Ecto neural progenitor cell (in vitro differentiated cells): ENCODE measurements at places on chromosomes 5 and 9.

DNA sequence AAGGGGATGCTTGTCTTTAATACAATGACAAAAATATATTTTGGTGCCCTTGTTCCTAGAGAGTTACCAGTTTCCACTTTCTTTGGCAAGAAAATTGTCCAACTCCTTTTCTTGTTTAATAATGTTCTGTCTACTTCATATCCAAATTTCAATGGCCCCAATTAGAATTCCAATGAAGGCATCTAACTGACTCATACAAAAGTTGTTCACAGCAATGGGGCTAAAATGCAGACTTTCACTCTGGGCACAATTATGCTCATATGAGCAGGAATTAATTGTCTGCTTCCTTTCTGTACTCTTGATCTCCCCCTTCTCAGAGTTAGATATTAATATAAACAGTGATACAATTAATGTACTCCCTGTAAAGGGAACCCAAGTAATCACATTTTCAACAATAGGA, 42.1 kb upstream of the ZNF622 start:
- DNase-seq: no peak

DNA sequence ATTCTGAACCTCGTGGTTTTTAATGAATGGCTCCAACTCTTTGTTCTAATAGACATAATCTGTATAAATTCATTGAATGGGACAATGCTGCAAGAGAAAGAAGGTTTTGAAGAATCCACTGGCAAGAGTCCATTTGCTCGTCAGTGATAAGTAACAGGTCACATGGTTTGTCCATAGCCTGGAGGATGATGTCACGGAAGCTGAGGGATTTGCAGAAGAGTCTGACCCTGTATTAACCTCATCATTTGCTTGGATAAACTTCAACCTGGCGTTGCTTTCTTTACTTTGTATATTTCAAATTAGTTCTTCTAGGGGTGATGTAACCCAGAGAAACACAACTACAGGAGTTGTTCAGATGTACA, 197.4 kb downstream of the GAS1 start:
- no peak for DNase-seq

GRCh38 chr9:75228893-75229292, 140.6 kb downstream of the OSTF1 start:
- DNase-seq: no peak

DNA sequence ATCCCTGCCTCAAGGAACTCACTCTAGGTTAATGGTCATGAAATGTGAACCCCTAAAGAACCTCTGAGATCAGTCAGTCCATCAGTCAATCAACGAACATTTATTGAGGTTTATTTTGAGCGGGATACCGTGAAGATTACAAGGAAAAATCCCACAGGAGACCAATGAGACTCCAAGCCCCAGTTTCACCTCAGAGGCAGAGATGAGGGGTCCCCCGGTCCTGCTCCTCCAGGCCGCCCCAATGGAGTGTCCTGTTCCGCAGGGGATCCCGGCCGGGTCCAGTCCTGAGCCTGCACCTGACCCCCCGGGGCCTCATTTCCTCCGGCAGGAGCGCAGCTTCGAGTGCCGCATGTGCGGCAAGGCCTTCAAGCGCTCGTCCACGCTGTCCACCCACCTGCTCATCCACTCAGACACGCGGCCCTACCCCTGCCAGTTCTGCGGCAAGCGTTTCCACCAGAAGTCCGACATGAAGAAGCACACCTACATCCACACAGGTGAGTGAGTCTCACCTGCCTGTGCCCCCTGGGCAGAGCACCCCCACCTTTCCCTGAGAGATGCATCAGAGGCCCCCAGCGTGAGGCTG, 11.0 kb downstream of the GFI1B start:
- peak; percentile 43 for DNase-seq

DNA sequence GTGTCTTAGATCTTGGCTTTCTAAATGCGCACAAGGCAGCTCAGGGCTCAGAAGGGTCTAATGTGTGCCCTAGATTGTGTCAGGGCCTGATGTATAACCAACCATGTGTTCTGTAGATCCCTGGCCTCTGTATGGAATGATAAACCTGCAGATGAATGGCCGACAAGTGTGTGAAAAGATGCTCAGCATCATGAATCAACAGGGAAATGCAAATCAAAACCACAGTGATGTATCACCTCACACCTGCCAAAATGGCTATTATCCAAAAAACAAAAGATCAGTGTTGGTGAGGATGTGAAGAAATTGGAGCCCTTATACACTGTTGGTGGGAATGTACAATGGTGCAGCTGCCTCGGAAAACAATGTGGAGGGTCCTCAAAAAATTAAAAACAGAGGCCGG, 489.8 kb downstream of the SEMA5A start:
- DNase-seq: no peak

GRCh38 chr9:124660341-124660801, 110.7 kb downstream of the NR6A1 start:
- DNase-seq: peak; percentile 63

- no peak for DNase-seq
These were observed 128.6 kb upstream of the EFNA5 start for GRCh38 chr5:107799306-107799705.

GRCh38 chr5:139512786-139513390, 30.3 kb upstream of the STING1 start:
- DNase-seq: no peak

GRCh38 chr9:90064248-90064647, 459.4 kb downstream of the GADD45G start:
- DNase-seq: no peak

GRCh38 chr5:150662731-150663516, 1.9 kb downstream of the MYOZ3 start:
- no peak for DNase-seq

DNA sequence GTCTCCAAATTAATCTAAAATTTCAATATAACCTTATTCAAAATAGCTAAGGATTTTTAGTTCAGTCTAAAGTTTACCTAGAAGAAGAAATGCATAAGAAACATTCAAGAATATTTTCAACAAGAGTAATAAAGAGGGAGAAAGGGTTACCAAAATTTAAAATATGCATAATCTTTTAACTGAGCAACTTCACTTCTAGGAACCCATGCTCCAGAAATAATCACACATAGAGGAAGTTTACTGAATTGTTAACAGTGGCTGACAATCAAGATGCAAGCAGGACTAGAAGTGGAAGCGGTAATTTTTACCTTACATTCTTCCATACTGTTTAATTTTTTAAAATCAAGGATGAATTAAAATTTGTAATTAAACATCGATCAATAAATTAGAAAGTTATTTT, 1.9 kb downstream of the PJA2 start:
- DNase-seq: no peak

GRCh38 chr9:137406876-137407589, 15.9 kb downstream of the EXD3 start:
- DNase-seq: peak; percentile 91

DNA sequence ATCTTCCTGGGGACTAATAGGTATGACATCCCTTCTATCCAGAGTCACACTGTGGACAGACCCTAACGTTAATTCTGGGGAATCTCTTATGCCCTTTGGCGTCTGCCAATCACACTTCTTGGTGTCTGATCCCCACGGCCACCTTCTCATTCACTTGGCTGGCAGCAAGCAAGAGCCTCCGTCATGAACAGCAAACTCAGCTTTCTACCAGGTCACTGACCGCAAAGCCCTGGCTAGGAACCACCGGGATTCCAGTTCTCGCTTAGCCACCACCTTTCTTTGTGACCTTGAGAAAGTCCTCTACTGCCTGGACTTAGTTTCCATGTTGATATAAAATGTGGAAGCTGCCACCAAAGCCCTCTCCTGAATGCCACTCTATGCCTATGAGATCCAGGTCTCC, 67.7 kb upstream of the FCN1 start:
- no peak for DNase-seq

GRCh38 chr9:99430301-99430700, 208.2 kb downstream of the SEC61B start:
- no peak for DNase-seq

DNA sequence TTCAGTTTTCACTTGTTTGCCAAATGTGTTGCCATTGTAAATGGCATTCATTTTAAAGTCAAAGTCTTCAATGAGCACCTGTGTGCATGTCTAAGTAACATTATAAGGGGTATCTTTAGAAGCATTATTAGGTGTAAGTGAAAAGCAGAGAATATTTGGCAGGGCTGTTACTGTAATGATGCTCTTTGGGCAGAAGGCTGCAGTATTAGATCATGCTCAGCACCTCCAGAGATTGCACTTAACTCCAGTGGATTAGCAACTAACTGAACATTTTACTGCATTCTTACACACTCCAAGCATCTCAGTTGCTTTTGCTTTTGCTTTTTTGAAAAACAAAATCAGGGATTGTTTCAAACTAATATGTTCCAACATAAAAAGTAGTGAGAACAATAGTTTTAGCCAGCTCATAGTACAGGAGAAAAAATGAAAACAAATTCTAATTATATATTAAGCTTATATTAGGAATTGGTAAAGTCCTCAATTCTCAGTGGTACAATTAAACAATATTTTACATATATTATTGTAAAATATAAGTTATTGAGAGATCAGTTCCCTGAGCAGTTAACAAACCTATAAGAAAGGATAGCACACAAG, 1740.9 kb upstream of the CDH9 start:
- no peak for DNase-seq

DNA sequence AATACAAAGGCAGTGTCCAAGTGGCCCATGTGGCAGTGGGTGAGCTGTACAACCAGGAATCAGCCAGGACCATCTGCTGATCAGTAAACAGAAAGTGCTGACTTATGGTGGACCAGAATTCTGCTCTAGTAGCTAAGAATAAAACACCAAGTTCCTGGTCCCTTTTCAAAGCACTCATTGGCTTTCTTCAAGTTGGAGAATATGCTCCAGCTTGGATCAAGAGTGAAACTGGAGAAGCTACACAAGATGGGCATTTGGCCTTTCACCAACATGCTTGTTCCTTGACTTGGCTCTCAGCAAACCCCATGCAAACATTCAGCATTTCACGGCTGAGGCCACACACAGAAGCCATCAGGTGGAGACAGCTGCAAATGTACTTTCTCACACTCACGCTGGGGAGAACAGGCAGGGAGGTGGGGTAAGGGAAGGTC, 32.1 kb downstream of the MARCHF3 start:
- DNase-seq: no peak

DNA sequence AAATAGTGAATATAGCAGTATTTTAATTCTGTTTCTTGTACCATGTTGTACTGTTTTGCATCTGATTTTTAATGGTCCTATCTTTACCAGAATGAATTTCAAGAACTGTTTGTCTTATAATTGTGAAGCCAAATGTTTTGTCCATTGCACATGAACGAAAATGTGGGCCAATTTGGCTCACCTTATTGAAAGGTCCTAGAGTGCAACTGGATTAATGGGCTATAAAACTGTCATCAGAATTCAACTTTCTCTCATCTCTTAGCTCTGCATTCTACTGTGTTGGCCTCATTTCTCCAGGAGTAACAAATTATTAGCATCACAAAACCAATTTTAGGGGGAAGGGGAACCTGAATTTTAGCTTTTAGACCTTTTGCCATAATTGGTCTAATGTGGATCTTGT, 179.4 kb upstream of the NUDT12 start:
- no peak for DNase-seq

GRCh38 chr9:136342181-136343120, 15.1 kb downstream of the GPSM1 start:
- DNase-seq: peak; percentile 97

- DNase-seq: no peak
These were observed 82.1 kb downstream of the GRIA1 start for GRCh38 chr5:153572411-153573145.

GRCh38 chr5:93572608-93573353, 8.2 kb downstream of the NR2F1-AS1 start:
- peak; percentile 85 for DNase-seq

GRCh38 chr5:7759257-7759871, 91.6 kb downstream of the CFAP90 start:
- DNase-seq: no peak

DNA sequence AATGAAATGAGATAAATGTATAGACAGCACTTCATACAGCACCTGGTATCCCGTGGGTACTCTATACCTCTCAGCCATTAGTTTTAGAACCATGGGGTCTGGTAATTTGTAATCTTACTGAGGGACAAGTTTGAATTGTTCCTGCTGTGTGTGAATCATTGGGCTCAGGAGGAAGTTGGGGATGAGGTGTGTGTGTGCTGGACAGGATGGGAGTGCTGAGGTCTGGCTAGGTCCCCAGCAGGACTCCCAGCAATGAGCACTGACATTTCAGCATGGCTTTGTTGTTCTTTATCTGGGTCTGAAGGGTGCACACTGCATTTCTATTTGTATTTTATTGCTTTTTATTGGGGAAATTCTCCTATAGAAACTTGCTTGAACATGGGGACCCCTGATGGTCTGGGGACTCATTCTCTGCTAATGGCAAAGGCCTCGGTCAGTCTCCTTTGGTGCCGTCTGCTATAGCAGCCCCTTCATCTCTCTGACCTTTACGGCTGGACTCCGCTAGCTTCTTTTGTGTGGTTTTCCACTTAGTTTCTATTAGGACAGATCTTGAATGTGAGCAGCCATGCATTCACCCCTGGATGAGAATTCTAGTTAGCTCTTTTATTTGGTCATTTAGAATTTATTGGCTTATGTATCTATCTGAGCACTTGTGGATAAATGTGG, 98.1 kb downstream of the SREK1 start:
- no peak for DNase-seq

GRCh38 chr9:91428927-91429351, 5.3 kb upstream of the NFIL3 start:
- DNase-seq: no peak

- no peak for DNase-seq
These were observed 49.1 kb upstream of the GADD45G start for GRCh38 chr9:89555451-89556375.
